ENCODE measurements at places on chromosomes 6 and 20.

DNA sequence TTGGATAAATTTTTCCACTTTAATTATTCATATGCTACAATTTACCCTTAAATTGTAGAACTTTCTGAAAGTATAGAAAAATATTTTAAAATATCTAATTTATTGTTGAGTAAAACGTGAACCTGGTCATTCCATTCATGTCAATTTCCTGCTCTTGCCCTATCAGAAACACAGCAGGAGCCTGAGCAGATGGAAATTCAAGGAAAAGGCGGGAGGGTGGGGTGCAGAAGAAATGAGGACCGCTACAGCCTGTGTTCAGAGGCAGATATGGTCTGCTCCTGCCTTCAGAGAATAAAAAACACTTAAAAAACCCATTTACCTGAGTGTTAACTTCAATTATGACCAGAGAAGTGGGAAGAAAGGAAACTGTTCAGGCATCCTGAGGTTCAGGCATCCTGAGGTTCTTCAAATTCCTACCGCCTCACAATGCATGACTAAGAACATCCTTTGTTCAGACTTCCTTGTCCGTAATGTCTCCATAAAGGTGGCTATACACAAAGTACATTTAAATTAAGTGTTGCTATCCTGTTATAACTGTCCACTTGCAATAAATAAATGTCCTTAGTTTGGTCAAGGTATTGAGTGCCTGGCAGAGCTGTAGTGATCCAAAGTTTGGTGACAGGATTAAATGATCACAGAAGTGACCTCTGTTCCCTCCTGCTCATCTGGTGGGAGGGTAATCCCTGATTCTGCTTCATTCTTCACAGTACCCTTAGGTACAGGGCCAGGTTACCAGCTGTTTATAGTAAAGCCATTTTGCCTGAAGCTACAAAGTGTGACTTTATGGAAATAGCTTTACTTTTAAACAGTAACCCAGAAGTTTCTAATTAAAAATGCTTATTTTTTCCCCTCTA is 109.1 kb downstream of the MAN1A1 start:
- no peak for DNase-seq

- DNase-seq, result no peak
Observed at GRCh38 chr20:4736875-4737274, 15.2 kb downstream of the PRND start.

- no peak for DNase-seq
Observed at GRCh38 chr6:89047473-89047872, 33.1 kb upstream of the PNRC1 start.

DNA sequence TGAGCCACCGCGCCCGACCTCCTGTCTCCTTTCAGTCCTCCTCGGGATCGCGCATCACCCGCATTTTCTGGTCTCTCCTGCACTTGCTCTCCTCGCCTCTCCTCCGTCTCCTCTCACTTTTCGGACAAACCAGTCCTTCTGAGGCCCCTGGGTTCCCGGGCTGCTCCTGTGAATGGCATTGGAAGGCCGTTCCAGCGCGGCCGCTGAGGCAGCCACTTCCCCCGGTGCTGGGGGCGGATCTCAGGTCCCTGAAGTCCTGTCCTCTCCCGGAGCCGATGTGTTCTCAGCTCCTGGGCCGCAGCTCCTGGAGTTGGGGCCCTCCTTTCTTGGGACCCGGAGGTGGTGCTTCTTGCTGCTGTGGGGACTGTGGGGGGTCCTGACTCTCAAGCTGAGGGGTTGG is 803 bp downstream of the MICB start:
- DNase-seq, result no peak

GRCh38 chr20:3890398-3890751 is 1.2 kb downstream of the PANK2 start:
- DNase-seq, result no peak

GRCh38 chr20:20076297-20077065 is 24.1 kb downstream of the CFAP61 start:
- no peak for DNase-seq

DNA sequence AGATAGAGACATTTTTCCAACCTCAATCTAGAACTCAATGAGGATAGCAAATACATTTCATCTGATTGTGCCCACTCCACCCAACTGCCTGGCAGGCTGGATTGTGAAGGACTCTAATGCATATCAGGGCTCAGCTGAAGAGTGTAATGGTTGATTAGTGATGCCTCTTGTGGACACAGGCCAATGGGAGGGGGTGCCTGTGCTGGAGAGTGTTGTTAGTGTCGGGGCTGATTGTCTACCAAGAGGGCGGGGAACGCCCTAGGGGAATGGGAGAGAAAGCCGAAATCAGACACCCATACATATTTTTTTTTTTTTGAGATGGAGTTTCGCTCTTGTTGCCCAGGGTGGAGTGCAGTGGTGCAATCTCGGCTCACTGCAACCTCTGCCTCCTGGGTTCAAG is 103.7 kb upstream of the SALL4 start:
- DNase-seq, result no peak

- no peak for DNase-seq
Observed at GRCh38 chr6:52049252-52050050, 38.0 kb downstream of the PKHD1 start.

- no peak for DNase-seq
Observed at GRCh38 chr6:155341130-155341828, 27.0 kb upstream of the TFB1M start.

- no peak for DNase-seq
Observed at GRCh38 chr6:110856296-110856695, 18.3 kb upstream of the AMD1 start.

GRCh38 chr20:23686046-23686750 is 2.6 kb downstream of the CST4 start:
- no peak for DNase-seq

- peak; percentile 76 for DNase-seq
Observed at GRCh38 chr20:63850689-63851547, 10.4 kb upstream of the ABHD16B start.

DNA sequence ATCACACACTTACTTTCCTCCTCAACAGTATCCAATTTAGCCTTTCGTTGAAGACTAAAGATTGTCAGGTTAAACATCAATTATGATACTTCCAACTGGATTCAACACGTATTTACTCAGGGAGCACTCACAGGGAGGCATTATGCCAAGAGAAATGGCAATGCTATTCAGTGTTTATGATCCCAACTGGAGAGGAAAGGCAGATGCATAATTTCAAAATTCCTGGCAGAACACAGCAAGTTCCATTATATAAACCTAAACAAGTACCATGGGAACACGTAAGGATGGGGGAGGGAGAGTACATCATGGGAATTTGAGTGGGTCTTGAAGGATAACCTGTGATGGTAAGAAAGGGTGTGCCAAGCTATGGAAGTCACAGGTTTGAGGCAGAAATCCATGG is 112.7 kb downstream of the ISM1 start:
- no peak for DNase-seq

DNA sequence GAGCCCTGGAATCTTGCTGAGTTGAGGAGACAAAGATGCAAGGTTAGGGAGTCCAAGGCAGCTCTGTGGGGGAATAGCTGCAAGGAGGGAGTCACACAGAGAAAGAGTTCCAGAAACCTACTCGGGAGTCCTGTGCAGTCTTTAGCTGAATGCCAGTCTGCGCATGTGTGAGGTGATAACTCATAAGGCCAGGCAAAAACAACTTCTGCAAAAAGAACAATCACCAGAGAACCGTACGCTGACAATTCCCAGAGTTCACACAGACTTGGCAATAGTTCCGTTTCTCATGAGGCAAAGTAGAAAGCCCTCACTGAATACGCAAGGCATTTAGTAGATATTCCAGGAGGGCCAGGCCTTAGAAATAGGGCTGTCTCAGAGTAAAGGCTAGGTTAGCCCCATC is 135.2 kb upstream of the TAB2 start:
- DNase-seq, result no peak

DNA sequence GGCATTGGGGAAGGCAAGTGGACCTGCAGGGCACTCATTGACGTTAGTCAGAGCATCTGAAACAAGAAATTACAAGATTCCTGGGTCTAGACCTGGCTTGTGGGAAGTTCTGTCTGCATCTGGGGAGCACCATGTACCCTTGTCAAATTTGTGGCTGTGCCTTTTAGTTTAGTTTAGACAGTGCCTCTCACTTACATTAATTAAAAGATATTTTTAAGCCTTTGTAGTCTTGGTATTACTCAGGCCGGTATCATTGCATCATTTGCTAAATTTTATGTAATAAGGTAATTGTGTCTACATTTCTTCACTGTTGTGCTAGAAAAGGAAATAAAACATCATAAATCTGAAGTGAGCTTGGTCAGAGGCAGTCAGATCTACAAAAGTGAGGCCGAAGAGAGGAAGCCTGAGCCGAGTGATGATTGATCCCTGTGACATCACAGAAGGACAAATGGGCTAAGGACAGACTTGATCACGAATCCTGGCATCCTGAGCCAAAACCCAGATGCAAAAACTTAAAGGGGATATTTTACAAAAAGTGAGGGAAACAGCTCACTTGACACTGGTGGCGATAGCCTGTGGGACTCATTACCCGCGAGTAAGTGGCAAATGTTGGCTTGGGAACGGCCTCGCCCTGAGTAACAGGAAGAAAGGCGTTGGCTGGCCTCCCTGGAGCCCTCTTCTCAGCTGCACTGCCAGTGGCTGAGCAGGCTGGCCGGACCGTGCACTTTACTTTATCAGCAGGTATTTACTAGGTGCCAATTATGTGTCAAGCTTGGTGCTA is 106.5 kb downstream of the TCP11 start:
- DNase-seq, result no peak

GRCh38 chr6:22448291-22448711 is 121.1 kb upstream of the HDGFL1 start:
- DNase-seq, result no peak

GRCh38 chr6:43396408-43397149 is 27.1 kb upstream of the ZNF318 start:
- DNase-seq, result no peak

GRCh38 chr20:2178318-2179232 is 76.9 kb downstream of the STK35 start:
- no peak for DNase-seq

GRCh38 chr6:752438-752837 is 59.5 kb upstream of the EXOC2 start:
- no peak for DNase-seq
